ENCODE measurements at places on chromosomes 6 and 20.

- no peak for DNase-seq
Observed at GRCh38 chr6:105790635-105791034, 295.5 kb upstream of the PRDM1 start.

DNA sequence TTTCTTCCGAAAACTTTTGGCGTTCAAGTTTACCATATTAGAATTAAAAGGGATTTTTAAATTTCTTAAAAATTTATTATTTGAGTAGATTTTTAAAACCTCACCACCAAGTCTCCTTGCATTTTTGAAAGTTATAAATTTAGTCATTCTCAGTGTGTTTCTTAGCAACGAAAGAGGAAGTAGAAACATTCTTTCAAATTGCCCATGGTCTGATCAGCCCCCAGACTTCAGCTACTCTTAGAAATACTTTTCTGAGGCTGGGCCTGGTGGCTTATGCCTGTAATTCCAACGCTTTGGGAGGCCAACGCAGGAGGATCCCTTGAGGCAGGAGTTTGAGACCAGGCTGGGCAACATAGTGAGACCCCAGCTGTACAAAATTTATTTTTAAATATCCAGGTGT, 15.1 kb upstream of the RTF2 start:
- no peak for DNase-seq

GRCh38 chr6:169654598-169655391, 47.0 kb downstream of the WDR27 start:
- peak; percentile 28 for DNase-seq

DNA sequence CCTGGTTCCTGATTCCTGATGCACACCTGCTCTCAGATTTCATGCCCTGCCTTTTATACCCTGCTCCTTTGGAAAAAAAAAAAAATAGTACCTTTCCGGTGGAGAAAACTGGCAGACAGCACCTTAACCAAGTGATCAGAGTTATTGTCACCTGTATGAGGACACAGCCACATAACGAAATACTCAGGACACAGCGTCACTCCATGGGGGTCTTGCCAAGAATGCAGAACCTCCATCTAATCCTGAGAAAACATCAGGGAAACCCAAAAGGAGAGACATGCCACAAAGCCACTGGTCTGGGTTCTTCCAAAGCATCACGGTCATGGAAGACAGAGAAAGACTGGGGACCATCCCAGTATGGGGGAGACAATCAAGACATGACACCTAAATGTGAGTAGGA, 29.1 kb downstream of the BFSP1 start:
- no peak for DNase-seq

GRCh38 chr6:149227796-149228195, 89.7 kb upstream of the TAB2 start:
- DNase-seq = no peak

GRCh38 chr6:116461932-116462885, 1.0 kb downstream of the CALHM6 start:
- peak; percentile 32 for DNase-seq

DNA sequence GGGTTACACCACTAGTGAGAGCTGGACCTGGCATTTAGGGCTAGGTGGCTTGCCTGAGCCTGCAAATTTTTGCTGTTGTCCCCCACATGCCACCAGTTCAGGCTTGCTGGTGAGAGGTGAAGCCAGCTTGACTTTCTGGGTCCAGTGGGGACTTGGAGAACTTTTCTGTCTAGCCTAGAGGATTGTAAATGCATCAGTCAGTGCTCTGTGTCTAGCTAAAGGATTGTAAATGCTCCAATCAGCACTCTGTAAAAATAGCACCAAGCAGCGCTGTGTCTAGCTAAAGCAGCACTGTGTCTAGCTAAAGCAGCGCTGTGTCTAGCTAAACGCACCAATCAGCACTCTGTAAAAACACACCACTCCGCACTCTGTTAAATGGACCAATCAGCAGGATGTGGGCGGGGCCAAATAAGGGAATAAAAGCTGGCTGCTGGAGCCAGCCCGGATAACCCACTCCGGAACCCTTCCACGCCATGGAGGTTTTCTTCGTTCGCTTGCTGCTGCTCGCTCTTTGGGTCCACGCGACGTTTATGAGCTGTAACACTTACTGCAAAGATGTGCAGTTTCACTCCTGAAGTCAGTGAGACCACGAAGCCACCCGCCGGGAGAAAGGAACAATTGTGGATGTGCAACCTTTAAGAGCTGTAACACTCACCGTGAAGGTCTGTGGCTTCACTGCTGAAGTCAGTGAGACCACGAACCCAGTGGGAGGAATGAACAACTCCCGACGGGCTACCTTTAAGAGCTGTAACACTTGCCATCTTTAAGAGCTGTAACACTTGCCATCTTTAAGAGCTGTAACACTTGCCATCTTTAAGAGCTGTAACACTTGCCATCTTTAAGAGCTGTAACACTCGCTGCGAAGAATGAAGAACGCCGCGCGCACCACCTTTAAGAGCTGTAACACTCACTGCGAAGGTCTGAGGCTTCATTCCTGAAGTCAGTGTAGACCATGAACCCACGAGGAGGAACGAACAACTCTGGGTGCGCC, 27.3 kb downstream of the GMPR start:
- DNase-seq = no peak

DNA sequence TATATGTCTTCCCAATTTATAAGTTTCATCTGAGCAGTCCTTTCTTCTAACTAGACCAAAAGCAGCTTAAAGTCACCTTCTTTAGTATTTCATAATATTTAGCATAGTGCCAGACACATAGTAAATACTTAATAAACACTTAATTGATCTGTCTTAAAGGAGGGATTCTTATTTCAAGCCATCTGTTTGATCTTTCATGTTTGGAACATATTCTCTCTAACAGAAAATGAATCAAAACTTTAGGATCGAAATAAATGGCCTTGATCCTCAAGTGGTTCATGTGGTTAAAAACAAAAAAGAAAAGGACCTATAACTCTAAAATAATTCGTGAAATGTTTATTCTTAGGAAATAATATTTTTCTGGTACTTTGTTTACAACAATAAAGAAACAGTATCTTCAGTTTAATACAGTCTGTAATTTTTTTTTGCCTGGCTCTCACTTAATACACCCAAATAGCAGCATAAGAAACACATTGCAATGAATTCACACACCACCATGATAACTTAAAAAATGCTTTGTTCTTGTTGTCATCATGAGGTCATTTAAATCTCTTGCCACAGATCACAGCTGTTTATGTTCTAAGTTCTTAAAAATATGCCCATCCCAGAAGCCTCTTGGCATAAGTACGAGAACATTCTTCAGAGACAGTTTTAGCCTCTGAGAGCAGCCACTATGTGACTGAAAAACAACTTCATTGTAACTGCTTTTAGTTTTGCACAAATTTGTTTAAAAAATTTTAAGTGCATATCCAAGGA, 48.1 kb downstream of the ESF1 start:
- no peak for DNase-seq

DNA sequence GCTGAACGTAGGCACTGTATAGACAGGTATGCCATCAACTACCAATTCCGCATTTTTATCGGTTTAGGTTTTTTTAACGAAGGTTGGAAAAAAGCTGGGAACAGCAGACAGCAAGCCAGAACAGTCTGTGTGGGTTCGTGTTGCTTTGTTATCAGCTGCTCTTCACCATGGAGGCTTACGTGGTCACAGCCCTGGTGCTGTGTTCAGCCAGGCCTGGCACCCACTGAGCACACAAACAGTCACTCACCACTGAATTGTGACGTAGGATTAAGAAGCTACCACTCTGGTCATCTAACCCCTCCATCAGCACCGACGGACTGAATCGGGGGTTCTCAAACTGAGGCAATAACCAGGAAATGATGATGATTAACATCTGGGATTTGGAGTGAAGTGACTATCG, 13.2 kb downstream of the FAM210B start:
- no peak for DNase-seq

- no peak for DNase-seq
Observed at GRCh38 chr6:3209114-3210023, 18.1 kb downstream of the TUBB2B start.

DNA sequence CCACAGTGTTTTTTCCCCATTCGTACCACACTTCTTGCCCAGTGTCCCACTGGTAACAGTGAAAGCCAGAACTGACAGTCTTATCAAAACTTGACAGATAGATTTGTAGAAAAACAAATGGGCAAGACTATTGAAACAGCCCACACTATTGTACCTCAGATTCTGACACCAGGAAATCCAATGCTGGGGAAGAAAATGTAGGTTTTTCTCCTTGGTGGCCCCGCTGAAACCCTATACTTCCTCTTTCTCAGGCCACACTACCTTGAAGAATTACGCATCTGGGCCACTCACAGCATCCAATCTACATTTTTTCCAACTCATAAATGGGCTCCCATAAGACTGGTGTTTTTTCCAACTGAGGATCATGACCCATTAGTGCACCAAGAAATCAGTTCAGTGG, 90.9 kb upstream of the HDDC2 start:
- DNase-seq = no peak

DNA sequence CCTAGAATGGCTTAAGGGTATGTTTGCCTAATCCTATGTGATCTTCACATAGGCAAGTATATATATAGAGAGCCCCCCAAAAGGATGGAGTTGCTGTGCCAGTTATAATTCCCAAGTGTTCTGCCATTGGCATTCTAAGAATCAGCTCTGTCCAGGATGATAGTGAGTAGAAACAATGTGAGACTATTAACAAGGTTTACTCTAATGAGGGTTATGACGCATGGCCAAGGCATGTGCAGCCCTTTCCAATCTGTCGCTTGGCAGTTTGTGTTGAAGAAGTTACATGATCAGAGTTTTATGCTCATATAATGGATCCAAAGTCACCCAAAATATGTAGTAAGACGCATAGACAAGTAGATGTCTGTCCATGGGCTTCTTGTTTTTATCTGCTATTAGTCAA, 33.6 kb downstream of the VGLL2 start:
- no peak for DNase-seq

- no peak for DNase-seq
Observed at GRCh38 chr6:132780770-132781371, 17.6 kb downstream of the SLC18B1 start.

DNA sequence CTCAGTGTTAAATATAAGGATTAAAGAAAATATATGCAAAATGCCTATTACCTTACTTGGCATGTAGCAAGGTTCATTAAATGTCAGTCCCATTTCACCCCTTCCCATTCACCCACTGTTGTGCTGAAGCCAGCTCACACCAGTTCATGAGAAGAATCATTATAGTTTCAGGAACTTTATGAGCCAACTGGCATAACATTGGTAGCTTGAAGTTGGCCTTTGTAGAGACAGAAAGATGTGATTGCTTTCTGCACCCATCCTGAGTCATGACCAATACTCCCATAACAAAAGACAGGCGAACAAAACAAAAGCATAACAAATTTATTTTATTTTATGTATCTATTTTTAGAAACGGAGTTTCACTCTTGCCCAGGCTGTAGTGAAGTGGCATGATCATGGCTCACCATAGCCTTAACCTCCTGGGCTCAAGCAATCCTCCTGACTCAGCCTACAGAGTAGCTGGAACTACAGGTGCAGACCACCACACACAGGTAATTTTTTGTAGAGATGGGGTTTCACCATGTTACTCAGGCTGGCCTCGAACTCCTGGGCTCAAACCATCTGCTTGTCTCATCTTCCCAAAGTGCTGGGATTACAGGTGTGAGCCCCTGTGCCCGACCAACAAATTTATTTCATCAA, 17.6 kb upstream of the IER3 start:
- DNase-seq = no peak

DNA sequence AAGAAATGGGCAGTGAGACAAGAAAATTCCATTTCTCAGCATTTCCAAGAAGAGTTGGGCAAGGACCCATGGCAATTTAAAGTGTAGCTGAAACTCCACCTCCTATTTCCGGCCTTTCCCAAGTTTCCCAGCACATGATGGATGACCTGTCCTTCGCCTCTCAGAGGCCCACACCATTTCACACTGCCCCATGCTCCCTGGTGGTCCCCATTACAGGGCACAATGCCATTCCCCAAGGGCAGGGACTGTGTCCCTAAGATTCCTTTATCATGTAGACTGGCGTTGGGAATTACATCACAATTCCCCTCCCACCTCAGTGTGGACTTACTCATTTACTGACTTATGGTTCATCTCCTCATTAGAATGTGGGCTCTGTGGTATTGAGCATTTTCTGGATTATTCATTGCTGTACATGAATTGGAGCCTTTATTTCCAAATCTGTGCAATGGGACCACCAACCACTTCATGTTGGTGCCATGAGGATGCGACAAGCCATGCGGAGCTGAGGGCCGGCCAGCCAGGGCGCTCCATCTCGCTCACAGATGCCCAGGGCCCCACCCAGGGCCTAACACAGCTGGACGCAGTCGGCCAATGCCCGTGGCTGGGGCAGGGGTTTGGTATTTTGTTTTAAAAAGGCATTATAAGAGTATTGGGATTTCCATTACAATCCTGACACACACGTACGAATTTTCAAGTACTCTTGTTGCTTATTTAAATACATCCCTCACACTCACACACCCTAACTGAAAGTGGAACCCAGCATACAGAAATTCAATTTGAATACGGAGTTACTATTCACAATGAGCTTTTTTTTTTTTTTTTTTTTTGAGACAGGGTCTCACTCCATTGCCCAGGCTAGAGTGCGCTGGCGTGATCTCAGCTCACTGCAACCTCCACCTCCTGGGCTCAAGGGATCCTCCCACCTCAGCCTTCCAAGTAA, 5.4 kb downstream of the ACSS1 start:
- no peak for DNase-seq

DNA sequence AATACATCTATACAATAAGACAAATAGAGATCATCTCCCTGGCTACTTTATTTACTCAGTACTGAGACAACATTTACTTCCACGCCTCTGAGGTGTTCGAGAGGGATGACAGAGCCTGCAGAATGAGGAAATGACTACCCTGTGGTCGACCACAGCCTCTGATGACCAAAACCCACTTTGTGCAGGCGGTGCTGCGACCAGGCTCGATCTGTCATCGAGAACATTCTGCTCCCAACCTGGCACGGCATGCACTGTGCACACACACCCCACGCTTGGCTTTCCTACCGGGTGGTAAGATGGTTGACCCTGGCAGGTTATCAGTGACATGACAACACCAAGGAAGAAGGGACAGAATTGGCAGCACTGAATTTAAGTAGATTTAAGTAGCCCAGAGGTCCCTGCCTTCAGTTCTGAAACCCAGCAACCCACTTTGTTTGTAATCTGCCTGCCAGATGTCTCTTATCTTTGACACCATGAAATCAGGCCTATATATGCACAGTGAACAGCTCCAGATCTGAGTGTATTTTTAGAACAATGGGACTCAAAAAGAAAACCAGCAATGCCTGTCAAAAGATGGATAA, 42.6 kb downstream of the TTI1 start:
- DNase-seq = peak; percentile 55

GRCh38 chr20:23446505-23446904, 6.2 kb downstream of the CST11 start:
- peak; percentile 17 for DNase-seq

DNA sequence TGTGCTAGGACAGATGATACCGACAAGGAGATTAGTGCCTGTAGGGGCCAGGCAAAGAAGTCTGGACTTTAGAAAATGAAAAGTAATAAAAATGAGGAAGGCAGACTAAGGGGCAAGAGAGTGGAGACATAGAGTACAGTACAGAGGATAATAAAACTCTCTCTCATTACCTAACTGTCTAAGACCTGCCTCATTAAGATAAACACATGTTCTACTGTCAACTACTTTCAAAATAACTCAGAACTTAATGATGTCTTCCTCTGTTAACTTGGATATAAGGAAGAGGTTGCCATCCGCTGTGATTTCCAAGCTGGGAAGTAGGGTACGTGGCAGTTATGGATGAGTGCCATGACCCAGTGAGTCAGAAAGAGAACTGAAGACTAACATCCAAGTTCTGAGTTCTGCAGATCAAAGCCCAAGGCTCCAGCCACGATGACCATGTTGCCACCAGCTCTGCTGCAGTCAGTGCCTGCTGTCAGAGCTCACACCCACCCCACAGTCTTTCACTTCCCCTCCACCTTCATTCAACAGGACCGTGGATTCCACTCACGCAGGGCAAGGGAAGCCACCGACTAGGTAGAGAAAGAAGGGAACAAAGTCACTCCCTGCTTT, 81.8 kb downstream of the KIF16B start:
- DNase-seq = no peak
